ENCODE measurements at places on chromosomes 2 and 18. TPM values are rescaled to one million over a fixed set of nuclear protein-coding genes. Genes with fewer than 3 reads are reported as not detected.
A peak's percentile ranks its signal among the peaks of the same experiment; 100 is the strongest.

- no peak overlapping the region for H3K27ac ChIP-seq
- DNase-seq = no peak
- H3K4me1 ChIP-seq = no peaks in the 10 kb centered on the region
- H3K36me3 ChIP-seq = no peaks in the 10 kb centered on the region
- no peak overlapping the region for H3K4me3 ChIP-seq
Observed at GRCh38 chr2:68416081-68416675, 50.9 kb downstream of the FBXO48 start.

DNA sequence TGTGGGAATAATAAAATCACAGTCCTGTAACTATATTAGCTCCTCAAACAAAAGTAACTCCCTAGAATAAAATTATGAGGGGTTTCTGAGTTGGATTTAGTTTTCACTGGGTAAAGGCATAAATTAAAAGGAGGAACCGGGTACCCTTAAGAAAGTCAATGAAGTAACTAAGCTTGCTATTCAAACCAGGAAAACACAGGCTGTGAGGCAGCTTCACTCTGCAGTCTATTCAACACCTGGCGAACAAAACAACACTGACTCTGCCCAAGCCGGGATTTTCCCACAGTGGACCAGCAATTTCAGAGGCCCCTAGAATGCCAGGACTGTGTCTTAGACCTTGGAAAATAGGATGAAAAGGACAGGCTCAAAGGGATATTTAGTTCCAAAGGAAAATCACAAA lies 24.6 kb upstream of the CREB1 start:
- peaks cover 4% of the 10 kb centered on the region for H3K27me3 ChIP-seq
- H3K4me1 ChIP-seq = peaks cover 21% of the 10 kb centered on the region
- H3K27ac ChIP-seq = peak overlapping the region; percentile 39
- no peak for DNase-seq

Gene REL
- total RNA-seq = 11.3 TPM

DNA sequence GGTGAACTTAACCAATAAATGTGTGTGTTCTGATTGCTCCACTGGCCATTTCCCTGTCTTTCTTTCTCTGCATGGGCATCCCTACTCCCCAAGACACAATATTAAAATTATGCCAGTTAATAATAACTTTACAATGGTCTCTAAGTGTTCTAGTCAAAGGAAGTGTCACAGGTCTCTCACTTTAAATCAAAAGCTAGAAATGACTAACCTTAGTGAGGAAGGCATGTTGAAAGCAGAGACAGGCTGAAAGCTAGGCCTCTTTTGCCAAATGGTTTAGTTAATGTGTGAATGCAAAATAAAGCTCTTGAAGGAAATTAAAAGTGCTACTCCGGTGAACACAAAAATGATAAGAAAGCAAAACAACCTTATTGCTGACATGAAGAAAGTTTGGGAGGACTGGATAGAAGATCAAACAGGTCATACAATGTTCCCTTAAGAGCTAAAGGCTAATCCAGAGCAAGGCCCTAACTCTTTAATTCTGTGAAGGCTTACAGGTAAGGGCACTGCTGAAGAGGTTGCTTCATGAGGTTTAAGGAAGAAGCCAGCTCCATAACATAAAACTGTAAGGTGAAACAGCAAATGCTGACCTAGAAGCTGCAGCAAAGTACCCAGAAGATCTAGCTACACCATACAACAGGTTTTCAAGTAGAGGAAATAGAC lies 44.0 kb upstream of the ARHGAP15 start:
- H3K27me3 ChIP-seq = no peaks in the 10 kb centered on the region
- DNase-seq = no peak
- no peak overlapping the region for H3K4me3 ChIP-seq
- no peaks in the 10 kb centered on the region for H3K4me1 ChIP-seq

Gene LGALSL
- 19.2 TPM for total RNA-seq

Gene KIF1A
- 112 TPM for total RNA-seq

Gene CYTIP
- total RNA-seq = 0.51 TPM

DNA sequence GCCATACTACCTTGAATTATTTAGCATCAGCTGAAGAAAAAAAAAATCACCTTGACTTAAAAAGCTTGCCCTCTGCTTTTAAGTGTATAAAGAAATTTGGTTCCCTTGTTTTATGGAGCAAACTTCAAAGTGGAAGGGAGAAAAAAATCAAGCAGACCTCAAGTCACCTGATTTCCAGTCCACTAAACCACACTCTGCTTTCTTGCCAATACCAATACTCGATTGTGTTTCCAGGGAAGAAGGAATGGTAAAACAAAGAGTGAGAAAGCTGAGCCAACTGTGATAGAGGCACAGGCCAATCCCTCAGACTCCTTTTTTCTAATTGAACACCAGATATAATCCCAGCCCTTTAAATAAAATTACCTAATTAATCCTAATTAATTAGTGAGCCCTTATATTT lies 587.3 kb downstream of the ARHGAP15 start:
- H3K4me1 ChIP-seq = peaks cover 7% of the 10 kb centered on the region
- no peak overlapping the region for H3K27ac ChIP-seq
- H3K36me3 ChIP-seq = peaks cover 4% of the 10 kb centered on the region
- H3K4me3 ChIP-seq = no peak overlapping the region
- no peak for DNase-seq
- peaks cover 6% of the 10 kb centered on the region for H3K27me3 ChIP-seq

DNA sequence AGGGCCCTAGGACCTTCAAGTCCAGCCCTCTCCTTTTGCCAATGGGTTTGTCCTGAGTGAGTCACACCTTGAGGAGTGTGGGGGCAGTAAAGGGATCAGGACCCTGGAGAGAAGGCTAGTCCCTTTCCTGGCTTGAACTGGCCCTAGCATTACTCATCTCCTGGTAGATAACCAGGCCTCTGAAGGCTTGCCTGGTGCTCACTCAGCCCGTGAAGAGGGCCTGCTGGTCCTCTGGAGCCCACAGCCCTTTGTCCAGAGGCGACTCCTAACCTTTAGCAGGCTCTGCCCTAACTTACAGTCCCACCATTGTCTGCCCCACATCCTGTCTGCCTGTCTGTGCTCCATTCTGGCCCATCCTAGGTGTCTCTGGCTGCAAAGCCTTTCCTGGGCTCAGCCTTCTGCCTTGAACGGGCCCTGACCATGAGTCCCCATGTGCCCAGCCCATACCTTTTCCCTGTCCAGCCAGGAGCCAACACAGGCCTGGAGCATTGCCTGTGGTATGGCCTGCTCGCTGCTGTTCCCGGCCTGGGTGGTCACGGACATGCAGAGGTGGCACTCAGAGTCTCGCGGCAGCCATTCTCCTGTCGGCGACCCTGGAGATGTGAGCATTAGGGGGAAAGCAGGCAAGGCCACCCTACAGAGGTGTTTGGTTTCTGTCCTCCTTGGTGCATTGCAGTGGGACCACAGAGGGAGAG lies 5.0 kb downstream of the SFTPB start:
- no peak overlapping the region for H3K27ac ChIP-seq
- no peaks in the 10 kb centered on the region for H3K27me3 ChIP-seq
- no peak for DNase-seq
- H3K4me1 ChIP-seq = no peaks in the 10 kb centered on the region

DNA sequence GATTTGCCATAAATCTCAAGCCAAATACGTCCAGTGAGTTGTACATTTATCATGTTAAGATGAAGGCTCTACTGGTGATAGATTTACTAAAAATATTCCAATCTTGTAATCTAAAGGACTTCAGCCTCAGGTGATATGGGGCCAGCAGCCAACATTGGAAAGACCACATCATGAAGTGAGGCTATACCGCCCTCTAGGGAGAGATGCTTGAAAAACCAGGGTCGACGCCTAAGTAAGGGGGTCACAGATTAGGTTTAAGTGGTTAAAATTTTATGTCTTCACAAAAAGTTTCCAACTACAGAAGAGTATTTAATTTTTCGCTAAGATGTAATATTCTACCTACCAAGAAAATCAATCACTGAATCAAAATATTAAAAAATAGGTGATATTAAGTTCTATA lies 33.3 kb downstream of the DOCK10 start:
- H3K36me3 ChIP-seq = no peaks in the 10 kb centered on the region
- H3K4me3 ChIP-seq = no peak overlapping the region
- H3K4me1 ChIP-seq = peaks cover 17% of the 10 kb centered on the region
- no peak for DNase-seq
- H3K27ac ChIP-seq = no peak overlapping the region
- H3K27me3 ChIP-seq = peaks cover 15% of the 10 kb centered on the region

DNA sequence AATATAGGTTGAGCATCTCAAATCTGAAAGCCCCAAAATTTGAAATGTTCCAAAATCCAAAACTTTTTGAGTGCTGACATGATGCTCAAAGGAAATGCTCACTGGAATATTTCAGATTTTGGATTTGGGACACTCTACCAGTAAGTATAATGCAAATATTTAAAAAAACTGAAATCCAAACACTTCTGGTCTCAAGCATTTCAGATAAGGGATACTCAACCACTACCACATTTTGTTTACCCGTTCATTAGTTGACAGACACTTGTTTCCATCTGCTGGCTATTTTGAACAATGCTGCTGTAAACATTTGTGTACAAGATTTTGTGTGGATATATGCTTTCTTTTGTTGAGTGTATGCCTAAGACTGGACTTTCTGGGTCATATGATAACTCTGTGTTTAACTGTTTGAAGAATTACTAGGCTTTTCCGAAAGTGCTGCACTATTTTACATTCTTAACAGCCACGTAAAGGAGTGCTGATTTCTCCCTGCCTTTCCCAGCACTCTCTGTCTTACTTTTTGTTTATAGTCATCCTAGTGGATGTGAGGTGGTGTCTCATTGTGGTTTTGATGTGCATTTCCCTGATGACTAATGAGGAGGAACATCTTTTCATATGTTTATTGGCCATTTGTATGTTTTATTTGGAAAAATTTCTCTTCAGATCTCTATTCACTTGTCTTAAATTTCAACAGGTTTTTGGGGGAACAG lies 19.5 kb upstream of the DCDC2C start:
- DNase-seq = no peak
- peaks cover 14% of the 10 kb centered on the region for H3K27me3 ChIP-seq
- no peak overlapping the region for H3K4me3 ChIP-seq
- H3K4me1 ChIP-seq = no peaks in the 10 kb centered on the region

Gene IL1RL1
- total RNA-seq = not detected

GRCh38 chr2:181149056-181149455 lies 168.7 kb downstream of the UBE2E3 start:
- H3K4me1 ChIP-seq = peaks cover 18% of the 10 kb centered on the region
- H3K27me3 ChIP-seq = no peaks in the 10 kb centered on the region
- H3K27ac ChIP-seq = no peak overlapping the region
- no peak overlapping the region for H3K4me3 ChIP-seq
- no peaks in the 10 kb centered on the region for H3K36me3 ChIP-seq

DNA sequence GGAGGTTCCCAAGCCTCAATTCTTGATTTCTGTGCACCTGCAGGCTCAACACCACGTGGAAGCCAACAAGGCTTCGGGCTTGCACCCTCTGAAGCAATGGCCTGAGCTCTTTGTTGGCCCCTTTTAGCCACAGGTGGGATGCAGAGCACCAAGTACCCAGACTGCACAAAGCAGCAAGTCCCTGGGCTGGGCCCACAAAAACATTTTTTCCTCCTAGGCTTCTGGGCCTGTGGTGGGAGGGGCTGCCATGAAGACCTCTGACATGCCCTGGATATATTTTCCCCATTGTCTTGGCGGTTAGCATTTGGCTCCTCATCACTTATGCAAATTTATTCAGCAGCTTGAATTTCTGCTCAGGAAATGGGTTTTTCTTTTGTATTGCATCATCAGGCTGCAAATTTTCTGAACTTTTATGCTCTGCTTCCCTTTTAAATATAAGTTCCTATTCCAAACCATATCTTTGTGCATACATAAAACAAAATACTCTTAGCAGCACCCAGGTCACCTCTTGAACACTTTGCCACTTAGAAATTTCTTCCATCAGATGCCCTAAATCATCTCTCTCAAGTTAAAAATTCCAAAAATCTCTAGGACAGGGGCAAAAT lies 9.0 kb upstream of the MATN3 start:
- H3K4me1 ChIP-seq = no peaks in the 10 kb centered on the region
- peaks cover 10% of the 10 kb centered on the region for H3K36me3 ChIP-seq
- H3K27me3 ChIP-seq = no peaks in the 10 kb centered on the region
- DNase-seq = no peak
- H3K27ac ChIP-seq = no peak overlapping the region
- H3K4me3 ChIP-seq = no peak overlapping the region

DNA sequence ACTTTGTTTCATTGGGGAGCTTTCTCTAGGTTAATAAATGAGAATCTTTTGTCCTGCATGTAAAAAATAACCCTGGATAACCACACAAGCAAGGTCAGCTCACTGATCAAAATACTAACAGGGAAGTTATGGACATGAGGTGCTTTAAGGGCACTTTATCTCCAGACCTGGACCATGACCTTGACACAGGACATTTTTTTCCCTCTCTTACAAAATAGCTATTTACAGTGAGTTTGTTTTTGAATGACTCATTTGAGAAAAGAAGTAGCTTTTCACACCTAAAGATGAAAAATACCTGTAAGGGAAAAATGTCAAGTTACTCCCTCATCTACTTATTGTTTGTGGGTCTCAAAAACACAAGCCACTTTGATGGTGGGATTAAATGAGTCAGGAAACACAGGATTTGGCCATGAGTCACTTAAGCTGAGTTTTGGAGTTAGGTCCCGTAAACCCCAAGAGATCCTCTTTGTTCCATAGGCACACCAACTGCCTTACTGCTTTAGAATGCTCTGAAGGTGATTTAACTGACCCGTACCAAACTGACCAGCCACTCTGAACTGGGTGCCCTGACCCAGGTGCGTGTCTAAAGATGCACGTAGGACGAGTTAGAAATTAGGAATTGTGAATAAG lies 479.3 kb upstream of the NXPH2 start:
- no peak for DNase-seq
- H3K36me3 ChIP-seq = no peaks in the 10 kb centered on the region
- no peak overlapping the region for H3K4me3 ChIP-seq
- H3K27ac ChIP-seq = no peak overlapping the region
- peaks cover 5% of the 10 kb centered on the region for H3K27me3 ChIP-seq

DNA sequence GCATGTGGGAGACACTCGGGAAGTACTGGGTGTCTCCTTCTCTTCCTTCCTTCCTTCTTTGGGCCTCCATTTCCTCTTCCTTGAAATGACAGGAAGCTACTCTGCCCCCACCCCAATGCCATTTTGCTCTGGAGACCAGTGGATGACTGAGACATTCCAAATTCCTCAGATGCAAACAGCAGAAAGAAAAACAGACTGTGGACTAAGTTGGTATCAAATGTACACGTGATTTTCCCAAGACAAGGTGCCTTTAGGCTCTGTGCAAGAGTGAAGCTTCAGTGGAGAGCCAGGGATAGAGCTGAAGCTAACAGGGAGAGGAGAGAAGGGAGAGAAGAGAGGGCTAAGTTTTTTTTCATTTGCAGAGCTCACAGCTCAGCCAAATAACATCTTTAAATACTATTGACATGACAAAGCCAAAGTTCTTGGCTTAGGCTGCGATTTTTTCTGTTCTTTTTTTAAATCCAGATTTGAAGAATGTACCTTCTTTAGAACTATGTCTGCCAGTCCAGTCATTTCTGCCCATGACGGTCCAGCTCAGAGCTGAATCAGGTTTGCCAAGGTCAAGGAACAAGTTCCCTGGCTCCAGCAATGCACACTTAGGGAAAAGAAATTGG lies 84.5 kb upstream of the LCLAT1 start:
- peaks cover 10% of the 10 kb centered on the region for H3K4me1 ChIP-seq
- no peaks in the 10 kb centered on the region for H3K36me3 ChIP-seq
- DNase-seq = no peak
- H3K27me3 ChIP-seq = no peaks in the 10 kb centered on the region

GRCh38 chr2:182585001-182585400 lies 131.1 kb upstream of the DNAJC10 start:
- peaks cover 4% of the 10 kb centered on the region for H3K4me1 ChIP-seq
- no peak for DNase-seq
- H3K27ac ChIP-seq = no peak overlapping the region
- no peaks in the 10 kb centered on the region for H3K36me3 ChIP-seq

Gene HOXD1
- 7.7 TPM for total RNA-seq

Gene GPBAR1
- 5.7 TPM for total RNA-seq

Gene MOGAT1
- total RNA-seq = 0.45 TPM

GRCh38 chr2:101387151-101387834 lies at the start of gene CREG2:
CREG2 (minus strand) TSS chr2:101387503; CDS start chr2:101387457, 46 bp downstream.
- no peaks in the 10 kb centered on the region for H3K36me3 ChIP-seq
- peaks cover 75% of the 10 kb centered on the region for H3K27me3 ChIP-seq
- H3K27ac ChIP-seq = peak within 1 kb of the TSS; percentile 34
- peak within 1 kb of the TSS; percentile 81 for H3K4me3 ChIP-seq
- peak; percentile 81 for DNase-seq
